ENCODE measurements at places on chromosomes 5 and 9.

DNA sequence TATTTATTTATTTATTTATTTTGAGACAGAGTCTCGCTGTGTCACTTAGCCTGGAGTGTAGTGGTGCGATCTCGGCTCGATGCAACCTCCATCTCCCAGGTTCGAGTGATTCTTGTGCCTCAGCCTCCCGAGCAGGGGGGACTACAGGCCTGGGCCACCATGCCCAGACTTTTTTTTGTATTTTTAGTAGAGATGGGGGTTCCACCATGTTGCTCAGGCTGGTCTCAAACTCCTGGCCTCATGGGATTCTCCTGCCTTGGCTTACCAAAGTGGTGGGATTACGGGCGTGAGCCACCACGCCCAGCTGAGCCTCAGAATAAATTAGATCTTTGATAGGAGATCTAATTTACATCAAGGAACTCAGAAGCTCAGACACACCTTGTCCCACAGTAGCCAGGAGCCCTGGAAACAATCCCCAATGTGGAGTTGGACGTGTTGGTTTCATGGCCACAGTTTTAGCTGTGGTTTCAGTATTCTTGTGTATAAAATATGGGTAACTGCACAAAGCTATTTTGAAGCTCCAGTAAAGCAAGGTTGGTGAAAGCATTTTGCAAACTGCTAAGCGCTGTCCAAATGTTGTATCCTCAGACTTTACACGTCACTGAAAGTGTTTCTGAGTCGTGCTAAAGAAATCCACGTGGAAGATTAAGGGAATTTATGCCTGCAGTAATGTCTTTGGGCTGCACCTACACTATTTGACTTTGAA lies 3.0 kb upstream of the HNRNPAB start:
- DNase-seq = no peak

DNA sequence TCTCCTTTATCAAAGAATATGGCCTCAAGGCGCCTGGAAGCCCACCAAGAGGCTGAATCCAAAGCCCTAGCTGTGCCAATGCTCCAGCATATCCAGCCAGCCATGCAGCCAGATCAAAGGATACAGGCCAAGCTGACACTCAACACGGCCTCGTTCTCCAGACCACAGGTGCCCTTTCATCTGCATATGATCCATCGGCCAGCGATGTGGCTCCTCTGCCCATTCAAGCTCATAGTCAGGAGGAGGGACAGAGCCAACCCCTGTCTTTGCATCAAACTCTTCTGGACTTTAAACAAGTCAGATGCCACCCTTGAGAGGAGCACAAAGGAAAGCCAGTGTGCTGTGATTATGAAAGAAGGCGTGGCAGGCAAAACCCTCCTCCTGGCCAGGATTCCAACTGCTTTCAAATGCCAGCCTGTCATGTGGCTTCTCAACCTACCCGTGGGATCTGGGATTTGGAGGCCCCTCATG lies 42.5 kb downstream of the ADAM19 start:
- no peak for DNase-seq

- peak; percentile 22 for DNase-seq
These were observed 43.6 kb upstream of the SARDH start for GRCh38 chr9:133781828-133782135.

DNA sequence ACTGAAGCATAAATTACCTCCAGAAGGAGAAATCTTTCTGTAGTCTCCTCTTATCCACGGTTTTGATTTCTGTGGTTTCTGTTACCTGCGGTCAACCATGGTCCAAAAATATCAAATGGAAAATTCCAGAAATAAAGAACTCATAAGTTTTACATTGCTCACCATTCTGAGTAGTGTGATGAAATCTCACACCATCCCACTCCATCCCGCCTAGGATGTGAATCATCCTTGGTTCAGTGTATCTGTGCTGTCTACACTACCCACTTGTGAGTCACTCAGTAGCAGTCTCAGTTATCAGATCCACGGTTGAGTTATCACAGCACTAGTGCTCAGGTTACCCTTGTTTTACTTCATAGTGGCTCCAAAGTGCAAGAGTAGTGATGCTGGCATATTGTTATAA lies 371.2 kb downstream of the NFIB start:
- no peak for DNase-seq

- DNase-seq = no peak
These were observed 248.1 kb downstream of the CDK5RAP2 start for GRCh38 chr9:120331913-120332312.

- DNase-seq = peak; percentile 25
These were observed 171.9 kb downstream of the GAPVD1 start for GRCh38 chr9:125433461-125434011.

GRCh38 chr5:98442448-98442847 lies 331.0 kb upstream of the RGMB start:
- DNase-seq = no peak

All from mucosa of descending colon (tissue), 3 donors.